A549 (cell line): ENCODE measurements at places on chromosomes 12 and 14. TPM values are rescaled to one million over a fixed set of nuclear protein-coding genes. Genes with fewer than 3 reads are reported as not detected.

WASHC4 gene
- polyA plus RNA-seq, result 25.1 to 26.5 TPM (median 26.3 TPM) in 3 replicates

WNT5B gene
- 1.0 to 1.6 TPM (median 1.5 TPM) in 3 replicates for polyA plus RNA-seq

MYRFL gene
- 0.04 TPM in 1 of 3 replicates, not detected in the others for polyA plus RNA-seq

DNA sequence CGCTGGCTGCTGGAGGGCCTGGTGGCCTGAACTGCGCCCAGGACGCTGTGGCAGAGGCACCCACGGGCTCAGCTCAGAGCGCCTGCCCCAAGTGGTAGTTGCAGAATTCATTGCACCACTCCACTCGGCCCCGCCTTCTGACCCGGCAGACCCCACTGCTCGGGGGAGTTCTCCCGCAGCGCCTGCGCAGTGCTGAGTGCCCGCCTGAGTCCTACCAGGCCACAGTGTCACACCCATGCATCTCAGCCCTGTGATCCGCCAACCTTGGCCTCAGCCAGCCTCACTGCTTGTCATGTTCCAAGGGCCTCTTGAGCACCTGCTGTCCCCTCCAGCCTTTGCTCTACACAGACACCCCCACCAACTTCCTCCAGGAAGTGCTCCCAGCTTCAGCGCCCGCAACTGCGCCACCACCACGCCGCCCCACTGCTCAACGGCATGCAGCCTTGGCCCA lies 12.2 kb downstream of the DEGS2 start:
- DNase-seq, result no peak

DNA sequence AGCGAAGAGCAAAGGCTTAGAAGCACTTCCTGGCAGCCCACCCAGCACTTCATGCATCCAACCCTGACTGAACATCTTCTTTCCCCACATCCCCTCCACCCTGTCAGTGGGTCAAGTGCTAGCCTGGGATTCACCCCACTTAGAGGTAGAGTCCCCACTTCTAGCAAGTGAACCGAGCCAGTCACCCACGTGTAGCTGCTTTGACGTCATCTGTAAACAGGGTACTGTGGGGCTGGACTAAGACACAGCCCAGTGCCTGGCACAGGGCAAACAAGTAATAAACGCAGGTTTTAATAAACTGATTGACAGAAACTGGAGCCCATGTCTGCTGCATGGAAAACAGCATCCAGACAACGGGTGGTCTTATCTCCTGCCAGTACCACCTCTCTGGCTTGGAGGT lies 61.7 kb downstream of the ITPK1 start:
- no peak for DNase-seq

DNA sequence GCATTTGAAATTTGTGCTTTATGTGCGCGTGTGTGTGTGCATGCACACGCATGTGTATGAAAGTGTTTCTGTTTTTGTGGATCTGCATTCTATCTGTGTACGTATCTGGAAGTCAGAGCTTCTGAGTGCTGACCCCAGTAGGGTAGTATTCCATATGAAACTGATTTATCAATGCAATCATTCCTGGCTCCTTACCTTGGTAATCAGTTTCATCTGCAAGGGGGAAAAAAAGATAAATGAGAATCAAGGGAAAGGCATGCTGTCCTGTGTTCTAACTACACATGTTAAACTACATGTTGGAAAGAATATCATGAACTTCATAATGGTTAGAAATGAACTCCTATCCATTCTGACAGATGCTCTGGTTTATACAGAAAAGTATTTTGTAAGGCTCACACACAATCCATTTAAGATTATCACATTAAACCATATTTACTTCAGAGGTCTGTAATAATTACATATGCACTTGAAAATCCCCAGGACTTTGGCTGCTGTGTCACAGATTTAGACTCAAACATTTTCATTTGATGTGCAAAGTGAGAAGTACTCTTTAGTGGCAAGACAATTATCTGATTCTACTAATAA lies 276.1 kb upstream of the LMO3 start:
- no peak for DNase-seq

DNA sequence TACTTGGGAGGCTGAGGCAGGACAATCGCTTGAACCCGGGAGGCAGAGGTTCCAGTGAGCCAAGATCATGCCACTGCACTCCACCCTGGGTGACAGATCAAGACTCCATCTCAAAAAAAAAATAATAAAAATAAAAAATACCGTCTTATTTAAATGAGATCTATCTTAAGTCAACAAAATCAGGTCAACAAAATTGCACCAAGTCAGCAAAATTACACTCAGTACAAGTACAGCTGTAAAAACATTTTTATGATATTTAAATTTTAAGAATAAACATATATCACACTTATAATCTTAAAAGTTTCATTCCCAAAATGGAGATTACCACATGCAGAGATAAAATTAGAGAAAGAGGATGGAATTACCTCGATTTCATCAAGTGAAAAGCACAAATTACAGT lies 33.2 kb downstream of the HECTD1 start:
- DNase-seq, result no peak

DNA sequence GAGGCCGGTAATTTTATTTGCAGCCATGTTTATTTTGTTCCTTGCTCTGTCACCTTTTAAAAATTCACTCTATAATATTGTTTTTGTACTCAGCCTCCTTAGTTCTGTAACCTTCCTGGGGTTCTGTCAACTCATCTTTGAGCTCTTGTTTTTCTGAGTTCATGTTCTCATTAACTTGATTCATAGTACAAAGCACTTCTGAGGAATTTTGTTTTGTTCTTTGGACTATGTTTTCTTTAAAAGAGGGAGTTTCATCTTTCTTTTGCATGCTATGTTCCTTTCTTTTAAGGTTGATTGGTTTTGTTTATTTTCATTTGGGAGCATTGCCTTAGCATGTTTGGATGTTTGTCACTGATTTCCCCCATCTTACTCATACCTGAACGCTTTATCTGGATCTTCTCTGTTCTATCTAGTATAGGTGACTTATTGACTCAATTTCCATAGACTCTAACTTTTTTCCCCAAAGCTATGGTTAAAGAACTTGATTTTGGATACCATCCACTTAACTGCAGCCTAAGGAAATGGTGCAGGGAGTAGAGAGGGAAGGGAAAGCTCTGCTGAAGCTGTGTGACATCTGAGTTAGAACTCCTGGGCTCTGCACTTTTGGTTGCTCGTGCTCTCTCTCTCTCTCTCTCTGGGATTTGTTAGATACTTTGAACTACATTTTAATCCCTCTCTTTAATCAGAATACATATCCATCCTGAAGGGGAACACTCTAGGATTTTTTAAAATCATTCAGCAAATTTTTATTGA lies 268.5 kb downstream of the PAWR start:
- DNase-seq, result no peak

GRCh38 chr12:45863332-45863731 lies 127.0 kb downstream of the SCAF11 start:
- no peak for DNase-seq

DNA sequence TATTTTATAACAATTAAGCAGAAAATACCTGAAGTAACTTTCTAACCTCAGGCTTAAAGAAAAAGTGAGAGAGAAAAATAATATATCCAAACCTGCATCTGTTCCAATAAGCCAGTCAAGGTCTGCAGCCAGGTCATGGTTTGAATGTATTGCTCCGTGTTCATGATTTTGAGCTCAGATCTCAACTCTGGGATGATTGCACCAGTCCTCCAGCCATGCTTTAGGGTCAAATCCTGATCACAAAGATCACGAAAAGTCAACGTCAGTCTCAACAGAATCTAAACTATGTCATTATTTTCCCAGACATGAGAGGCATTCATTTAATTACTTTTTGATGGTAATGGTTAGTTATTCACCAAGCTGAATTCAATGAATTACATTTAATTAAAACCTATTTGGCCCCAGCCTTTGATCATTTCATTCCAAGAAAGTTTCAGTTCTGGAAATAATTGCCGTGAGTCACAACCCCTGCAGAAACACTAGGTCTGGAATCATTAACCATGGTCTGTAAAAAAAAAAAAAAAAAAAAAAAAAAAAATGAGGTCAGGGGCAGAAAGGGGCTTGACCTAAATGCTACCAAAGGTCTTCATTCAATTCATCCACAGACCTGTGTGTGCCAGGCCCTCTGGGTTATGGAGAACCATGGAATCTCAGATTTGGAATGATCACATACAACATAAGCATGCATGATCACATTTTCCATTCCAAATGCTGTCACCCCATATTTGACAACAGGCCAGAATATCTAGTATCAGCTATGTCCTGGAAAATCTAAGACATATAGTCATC lies 55.6 kb downstream of the NT5DC3 start:
- DNase-seq, result no peak

- DNase-seq, result no peak
Observed at GRCh38 chr12:124448955-124449622, 118.3 kb downstream of the NCOR2 start.
